ENCODE measurements at places on chromosomes 4 and X.
A peak's percentile ranks its signal among the peaks of the same experiment; 100 is the strongest.

DNA sequence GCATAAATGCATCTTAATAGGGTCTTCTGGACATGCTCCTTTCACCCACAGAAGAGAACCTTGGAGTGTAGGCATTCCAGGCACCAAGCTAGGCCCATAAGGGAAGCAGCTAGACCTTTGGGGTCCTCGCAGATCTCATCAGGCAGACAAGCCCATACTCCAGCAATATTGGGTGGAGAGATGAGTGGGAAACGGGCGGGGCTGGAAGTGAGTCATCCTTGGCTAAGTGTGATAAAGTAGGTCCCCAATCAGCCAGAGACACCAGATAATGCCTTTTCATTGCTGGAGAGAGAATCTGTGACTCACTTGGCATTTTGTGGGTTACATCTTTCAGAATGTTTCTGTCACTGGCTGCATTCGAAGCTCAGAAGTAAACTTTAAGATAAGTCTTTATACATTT is 133.3 kb upstream of the MBNL3 start:
- peak; percentile 77 for DNase-seq

- no peak for DNase-seq
Measured at GRCh38 chr4:186624951-186625350, 69.6 kb upstream of the MTNR1A start.

GRCh38 chr4:79682161-79682560 is 274.1 kb upstream of the GK2 start:
- no peak for DNase-seq

DNA sequence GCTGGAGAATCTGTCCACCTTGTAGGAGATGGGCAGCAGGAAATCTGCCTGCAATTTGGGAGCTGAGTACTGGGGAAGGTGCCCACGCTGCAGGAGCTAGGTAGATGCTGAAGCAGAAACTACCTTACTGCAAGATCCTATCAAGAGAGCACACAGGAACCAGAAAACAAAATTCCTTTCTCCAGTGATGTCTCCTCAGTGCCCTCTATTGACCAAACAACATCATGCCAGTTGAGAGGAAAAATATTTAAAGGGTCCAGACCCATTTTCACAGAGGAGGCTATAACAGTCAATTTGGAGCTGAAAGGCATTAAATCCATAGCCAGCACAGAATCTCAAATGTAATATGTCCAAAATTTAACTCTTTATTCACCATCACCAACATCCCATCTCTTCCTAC is 406.8 kb downstream of the SLITRK2 start:
- DNase-seq: no peak

GRCh38 chr4:23388699-23389395 is 501.0 kb downstream of the PPARGC1A start:
- no peak for DNase-seq
